ENCODE measurements at places on chromosomes 2 and 18.

DNA sequence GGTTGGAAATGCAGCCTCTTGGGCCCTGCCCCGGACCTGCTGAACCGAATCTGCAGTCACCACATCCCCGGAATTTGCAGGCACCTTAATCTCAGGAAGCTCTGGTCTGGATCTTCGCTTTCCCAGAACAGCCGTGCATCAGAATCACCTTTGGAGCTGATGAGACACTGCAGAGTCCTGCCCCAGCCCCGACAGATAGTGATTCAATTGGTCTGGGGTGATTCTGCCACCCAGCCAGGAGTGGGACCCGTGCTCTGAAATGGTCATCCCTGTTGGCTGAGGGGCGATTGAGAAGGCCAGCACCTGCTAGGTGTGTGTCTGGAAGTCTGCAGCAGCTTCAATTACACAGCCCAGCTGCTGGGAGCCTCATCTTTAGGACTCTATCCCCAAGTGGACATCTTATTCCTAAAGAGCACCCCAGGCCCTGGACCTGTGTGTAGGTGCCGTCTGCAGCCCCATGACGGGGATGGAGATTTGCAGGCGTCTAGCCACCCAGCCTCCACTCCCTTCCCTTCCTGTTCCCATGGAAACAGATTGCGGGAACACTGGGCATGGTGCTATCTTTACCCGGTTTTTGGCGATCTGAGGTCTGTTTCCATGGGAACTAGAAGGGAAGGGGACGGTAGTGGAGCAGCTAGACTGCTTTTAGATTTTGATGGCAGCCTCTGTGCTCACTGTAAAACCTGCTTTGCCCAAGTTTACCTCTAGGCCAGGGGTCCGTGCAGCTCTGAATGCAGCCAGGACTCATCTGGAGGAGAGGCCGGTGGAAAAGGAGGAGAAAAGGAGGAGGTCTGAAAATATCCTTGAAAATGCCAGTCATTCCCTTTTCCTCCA is 156.1 kb downstream of the LDLRAD4 start:
- DNase-seq = peak; percentile 26

- peak; percentile 61 for DNase-seq
These were observed 232.2 kb downstream of the GULP1 start for GRCh38 chr2:188523919-188524318.

DNA sequence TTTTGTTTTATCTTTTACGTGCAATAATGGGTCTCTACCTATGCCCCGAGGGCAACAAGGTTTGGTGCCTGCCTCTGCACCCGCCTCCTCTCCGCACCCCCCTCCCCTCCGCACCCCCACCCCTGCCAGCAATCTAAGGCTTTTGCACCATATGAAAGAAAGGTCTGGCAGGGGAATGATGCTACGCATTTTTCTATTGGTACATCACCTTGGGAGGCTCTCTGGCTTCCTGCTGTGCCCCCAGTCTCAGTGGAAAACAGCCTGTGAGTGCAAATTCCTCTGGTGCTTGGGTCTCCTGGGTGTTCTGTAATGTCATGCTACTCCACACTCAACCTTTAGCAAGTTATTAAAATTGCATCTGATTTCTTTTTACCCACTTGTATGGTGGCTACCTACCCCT is 161.3 kb upstream of the SMAD7 start:
- DNase-seq = no peak

DNA sequence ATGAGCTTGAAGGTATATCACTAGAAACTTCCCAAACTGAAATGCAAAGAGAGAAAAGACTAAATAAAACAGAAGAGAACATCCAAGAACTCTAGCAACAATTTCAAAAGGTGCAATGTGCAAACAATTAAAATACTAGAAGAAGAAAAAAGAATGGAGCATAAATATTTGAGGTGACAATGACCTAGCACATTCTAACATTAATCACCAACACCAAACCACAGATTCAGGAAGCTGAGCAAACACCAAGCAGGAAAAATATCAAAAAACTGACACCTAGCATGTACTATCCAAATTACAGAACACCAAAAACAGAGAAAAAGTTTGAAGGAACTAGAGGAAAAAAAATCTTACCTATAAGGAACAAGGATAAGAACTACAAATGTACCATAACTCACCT is 460.8 kb downstream of the IRS1 start:
- no peak for DNase-seq
